ENCODE measurements at places on chromosomes 13 and 19.

- no peak for DNase-seq
Observed at GRCh38 chr13:28117689-28118377, 17.5 kb upstream of the FLT3 start.

DNA sequence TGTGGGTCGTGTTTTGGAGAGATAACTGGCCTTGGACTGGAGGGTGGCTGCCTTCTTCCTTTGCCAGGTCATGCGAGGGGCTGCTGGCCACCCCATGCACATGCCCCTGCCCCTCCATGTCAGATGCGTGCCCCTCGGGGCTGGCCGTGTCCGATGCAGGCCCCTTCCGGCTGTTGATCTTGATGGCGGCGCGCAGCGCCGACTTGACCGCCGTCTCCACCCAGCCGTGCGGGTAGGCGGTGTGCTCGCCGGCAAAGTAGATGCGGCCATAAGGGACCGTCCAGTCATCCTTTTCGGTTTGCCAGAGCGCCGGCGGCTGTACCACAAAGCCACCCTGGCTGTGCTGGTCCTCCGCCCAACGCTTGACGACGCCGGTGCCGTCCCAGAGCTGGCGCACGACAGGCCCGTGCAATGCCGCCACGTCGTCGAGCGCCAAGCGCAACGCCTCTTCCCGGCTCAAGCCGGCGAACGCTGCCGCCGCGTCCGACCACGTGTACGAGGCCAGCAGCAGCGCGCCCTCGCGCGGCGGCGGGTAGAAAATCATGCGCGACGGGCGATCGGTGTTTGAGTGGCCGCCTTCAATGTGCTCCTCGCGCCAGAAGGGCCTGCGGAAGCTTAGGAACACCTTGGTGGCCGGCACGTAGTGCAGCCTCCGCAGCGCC, 6.9 kb downstream of the IL4I1 start:
- peak; percentile 71 for DNase-seq

GRCh38 chr19:3324405-3324856, 42.0 kb upstream of the NFIC start:
- peak; percentile 47 for DNase-seq

DNA sequence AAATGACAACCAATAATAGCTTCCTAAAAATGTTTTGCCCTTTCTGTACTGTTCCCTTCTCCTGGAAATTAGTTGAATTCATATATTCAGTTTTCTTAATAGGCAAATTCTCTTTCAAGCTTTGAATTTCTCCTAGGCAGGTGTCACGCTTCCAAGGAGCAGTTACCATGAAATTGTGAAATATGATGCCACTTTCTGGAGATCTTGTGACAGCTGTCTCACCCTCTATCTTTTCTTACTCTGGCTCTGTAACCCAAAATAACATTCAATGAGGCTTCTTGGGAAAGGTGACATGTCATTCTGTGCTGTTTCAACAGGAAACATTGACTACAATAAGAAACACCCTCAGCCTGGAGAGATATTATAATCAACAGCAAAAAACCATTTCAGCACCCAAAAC, 80.3 kb upstream of the MRI1 start:
- DNase-seq = no peak

- DNase-seq = peak; percentile 14
Observed at GRCh38 chr19:54430306-54431254, 15.3 kb downstream of the TTYH1 start.

GRCh38 chr13:50015258-50015657, at the start of gene KCNRG:
Gene KCNRG (plus strand): TSS chr13:50015444. CDS start chr13:50015494, 50 bp downstream.
- no peak for DNase-seq

DNA sequence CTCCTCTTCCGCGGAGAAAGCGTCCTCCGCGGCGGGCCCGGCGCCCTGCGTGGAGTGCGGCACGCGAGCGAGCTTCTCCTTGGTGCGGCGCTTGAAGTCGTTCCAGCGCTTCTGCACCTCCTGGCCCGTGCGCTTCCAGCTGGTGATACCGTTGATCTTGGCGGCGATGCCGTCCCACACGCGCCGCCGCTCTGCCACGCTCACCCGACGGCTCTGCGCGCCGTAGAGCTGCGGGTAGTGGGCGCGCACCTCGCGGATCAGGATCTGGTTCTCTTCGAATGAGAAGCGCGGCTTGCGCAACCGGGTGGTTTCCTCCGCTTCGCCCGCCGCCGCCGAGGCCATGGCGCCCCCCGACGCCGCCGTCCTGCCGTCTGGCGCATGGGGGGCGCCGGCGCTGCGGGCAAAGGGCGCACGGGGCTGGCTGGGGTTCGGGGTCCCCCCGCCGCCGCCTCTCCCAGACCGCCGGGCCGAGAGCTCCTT, 941 bp downstream of the MYPOP start:
- DNase-seq = no peak

- DNase-seq = no peak
Observed at GRCh38 chr19:2352121-2352520, 7.9 kb upstream of the TMPRSS9 start.

Measured in CD4-positive, alpha-beta T cell treated with Interleukin-6 at 100 ng/mL for 8 hours (primary cell).